ENCODE measurements at places on chromosomes 3 and 15.

DNA sequence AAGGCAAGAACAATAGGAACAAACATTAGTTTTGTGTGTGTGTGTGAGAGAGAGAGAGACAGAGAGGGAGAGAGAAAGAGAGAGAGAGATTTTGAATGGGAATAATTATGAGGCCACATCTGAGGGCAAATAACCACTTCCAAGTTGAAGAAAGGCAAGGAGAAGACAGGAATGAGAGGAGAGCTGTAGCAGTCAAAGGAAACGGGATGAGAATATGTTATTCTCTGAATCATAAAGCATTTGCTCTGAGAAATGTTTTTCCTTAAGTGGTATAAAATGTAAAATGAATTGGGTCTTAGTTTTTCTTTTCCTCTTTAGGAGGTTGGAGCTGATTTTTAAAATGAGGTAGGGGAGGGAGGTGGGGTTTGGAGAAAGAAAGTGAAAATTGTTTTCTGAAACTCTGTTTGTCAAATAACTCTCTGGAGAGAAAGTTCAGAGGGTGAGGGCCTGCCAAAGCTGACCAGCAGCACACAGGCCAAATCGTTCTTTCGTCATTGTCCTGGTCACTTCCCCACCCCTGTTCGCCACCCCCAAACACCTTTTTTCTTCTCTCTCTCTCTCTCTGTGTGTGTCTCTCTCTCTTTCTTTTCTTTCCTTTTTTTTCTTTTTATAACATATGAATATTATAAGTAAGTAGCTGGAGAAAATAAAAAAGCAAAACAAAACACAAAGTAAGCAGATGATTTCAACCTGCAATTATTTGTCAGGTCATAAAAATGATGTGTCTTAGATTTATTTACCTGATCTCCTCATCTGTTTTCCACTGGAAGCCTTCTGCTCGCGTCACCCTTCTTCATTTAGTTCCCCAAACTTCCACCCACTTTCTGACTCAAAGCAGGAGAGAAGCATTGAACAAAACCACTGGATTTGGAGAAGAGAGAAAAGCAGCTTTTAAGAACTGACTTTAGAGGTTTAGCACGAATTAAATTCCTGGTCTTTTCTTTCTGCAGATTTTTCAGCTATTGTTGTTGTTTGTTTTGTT, 110.6 kb downstream of the LPP start:
- DNase-seq, result no peak

- DNase-seq, result no peak
Observed at GRCh38 chr3:188950832-188951489, 220.8 kb upstream of the TPRG1 start.

DNA sequence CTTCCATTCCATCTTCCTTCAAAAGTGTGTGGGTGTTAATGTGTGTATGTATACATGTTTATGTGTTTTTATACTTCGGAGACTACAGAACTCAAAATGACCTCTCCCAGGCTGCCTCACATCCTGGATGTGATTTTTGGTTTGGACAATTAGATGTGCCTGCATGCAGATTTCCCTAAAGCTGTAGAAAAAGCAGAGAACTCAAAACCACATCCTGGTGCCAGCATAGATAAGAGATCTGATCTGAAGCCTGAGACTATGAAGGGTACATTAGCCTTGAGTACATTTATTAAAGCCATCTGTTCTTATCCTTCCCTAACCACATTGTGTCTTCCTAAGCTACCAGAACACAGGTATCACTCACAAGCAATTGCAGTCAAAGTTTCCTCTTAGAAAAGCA, 319.4 kb upstream of the RASGRP1 start:
- no peak for DNase-seq

- DNase-seq, result no peak
Observed at GRCh38 chr3:141288336-141288990, 56.8 kb downstream of the PXYLP1 start.

GRCh38 chr3:13262493-13263211, 157.5 kb downstream of the NUP210 start:
- no peak for DNase-seq

DNA sequence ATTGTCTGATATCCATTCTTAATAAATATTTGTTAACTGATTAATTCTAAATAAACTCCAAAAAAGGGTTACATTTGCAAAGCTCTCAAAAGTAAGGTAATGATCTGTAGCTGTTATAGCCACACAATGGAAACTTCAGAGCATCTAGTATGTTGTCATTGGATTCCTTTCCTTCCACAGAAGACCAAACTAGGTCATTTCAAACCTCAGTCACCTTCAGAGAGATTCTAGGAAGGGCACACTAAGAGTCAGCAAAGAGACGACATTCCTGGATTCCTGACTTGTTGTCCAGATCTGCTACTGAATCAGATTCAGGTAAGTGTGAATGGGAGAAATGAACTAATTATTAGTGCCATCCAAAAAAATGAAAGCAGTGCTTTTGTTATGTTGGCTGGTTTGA, 3.0 kb upstream of the COL8A1 start:
- no peak for DNase-seq
